ENCODE measurements at places on chromosomes 7 and 10.

GRCh38 chr7:70614237-70615045, 517.5 kb upstream of the GALNT17 start:
- DNase-seq = no peak

- DNase-seq = peak; percentile 33
These were observed 12.5 kb downstream of the HABP2 start for GRCh38 chr10:113565364-113565763.

DNA sequence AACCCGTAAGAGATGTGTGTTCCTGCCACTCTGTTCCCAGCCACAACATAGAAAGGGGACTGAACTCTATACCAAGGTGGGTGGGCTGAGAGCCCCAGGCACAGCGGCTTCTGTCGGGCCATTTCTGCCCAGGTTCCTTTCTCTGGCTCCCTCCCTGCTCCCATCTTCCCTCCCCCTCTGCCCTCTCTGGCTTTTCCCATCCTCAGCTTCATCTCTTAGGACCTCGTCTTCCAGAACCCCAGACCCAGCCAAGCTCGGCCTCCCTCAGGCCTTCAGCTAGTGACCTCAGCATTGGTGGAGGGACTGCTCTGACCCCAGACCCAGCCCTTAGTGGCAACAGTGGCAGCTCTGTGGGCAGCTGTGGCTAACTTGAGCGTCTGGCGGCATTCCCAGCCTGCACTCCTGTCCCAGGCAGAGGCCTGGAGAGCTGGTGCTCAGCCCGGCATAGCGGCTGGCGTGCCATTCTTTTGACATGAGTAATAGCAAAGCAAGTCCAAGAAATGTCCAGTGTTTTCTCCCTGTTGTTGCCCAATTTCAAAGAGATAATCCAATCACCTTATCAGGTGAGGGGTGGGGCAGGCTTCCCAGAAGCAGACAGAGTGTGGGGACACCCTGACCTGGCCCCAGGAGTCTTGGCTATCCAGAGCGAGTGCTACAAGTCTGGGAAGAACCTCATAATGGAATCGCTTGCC, 15.9 kb downstream of the PTPRE start:
- peak; percentile 93 for DNase-seq

GRCh38 chr7:75650681-75651080, 88.1 kb downstream of the HIP1 start:
- DNase-seq = no peak

GRCh38 chr10:32317795-32318357, 29.1 kb downstream of the EPC1 start:
- DNase-seq = no peak

DNA sequence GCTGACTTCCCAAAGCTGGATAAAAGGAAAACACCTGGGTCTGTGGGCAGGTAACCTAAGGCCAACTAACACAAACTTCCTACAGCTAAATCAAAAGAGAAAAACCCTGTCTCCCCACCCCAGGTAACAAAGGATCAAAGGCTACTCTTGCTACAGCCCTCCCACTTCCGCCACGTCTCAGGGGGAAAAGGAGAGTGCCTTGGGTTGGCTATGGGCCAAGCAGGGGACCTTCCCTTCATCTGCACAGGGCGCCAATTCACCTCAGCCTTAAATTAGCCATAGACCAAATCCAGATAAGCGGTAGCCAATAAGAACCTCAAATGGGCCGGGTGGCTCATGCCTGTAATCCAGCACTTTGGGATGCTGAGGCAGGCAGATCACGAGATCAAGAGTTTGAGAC, 69.1 kb upstream of the LANCL2 start:
- DNase-seq = no peak

DNA sequence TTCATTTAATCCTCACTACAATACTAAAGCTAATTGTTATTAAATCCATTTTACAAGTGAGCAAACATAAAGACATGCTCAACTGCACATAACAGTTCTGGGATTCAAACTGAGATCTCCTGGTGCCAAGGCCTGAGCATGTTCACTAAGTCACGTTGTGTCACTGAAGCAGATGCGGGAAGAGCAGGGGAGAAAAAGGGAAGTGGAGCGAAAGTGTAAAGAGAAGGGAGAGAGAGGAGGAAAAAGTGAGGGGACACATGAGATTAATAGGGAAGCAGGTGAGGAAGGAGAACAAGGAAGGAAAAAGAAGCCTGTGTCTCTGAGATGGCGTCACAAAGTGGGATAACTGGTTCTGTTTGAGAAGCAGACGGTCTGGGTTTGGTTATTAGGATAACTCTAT, 38.9 kb upstream of the KAT6B start:
- DNase-seq = no peak

DNA sequence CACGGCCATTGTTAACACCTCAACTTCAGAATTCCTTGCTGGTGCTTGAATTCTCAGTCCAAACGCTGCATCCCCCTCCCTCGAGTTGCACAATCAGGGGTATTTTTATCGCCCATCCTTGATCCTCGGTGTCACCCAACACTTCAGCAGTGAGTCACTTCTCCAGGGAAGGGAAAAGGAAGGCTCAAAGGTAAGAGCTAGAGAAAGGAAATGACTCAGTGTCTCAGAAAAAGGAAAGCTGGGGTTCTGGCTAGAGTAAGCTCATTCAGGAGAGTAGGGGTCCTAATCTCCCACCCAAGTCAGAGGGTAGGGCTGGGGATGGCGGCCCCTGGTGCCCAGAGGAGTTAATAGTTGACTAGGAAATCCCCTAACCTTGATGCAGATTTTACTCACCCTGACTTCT, 39.8 kb upstream of the TRIM8 start:
- peak; percentile 97 for DNase-seq

DNA sequence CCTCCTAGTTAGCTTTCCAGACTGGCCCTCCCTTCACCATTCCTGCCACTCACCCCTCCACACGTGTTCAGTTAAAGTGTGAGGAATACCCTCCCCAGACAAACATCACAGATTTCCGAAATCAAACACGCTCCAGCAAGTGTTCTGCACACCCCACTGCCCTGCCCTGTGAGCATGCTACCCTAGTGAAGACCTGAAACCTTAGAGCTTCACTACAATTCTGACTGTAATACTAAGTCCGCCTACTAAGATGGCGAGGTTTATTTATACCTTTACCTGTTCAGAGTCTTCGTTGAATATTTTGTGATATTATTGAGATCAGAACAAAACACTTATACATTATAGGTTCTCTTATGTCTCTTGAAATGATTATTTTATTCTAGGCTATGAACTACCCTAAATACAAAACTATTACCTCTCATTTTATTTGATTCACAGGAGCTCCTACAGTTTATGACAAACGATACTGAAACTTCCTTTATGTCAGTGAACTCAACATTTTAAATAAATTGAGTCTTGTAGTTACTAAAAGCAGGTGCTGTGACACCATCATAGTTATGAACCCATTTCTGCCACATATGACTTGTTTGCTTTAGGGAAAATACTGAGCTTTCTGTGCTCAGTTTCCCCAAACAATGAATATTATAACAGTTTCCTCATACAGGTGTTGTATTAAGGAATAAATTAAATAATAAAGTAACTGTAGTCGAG, 8.6 kb downstream of the SCIN start:
- no peak for DNase-seq

DNA sequence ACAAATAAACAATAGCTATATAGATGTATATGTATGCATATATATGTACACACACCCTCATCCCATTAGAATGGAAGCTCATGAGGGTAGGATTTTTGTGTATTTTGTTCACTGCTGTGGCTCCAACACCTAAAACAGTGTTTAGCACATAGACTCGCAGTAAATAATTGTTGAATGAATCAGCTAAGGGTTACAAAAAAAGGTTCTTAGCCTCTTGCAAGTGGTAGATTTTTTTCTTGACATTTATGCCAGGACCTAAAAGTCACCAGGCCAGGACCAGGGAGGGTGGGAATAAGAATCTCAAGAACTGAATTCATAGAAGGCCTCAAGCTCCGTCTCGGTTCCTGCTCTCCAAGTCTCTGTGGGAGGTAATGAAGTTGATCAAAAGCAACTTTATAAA, 82.5 kb upstream of the CAPZA2 start:
- DNase-seq = no peak

DNA sequence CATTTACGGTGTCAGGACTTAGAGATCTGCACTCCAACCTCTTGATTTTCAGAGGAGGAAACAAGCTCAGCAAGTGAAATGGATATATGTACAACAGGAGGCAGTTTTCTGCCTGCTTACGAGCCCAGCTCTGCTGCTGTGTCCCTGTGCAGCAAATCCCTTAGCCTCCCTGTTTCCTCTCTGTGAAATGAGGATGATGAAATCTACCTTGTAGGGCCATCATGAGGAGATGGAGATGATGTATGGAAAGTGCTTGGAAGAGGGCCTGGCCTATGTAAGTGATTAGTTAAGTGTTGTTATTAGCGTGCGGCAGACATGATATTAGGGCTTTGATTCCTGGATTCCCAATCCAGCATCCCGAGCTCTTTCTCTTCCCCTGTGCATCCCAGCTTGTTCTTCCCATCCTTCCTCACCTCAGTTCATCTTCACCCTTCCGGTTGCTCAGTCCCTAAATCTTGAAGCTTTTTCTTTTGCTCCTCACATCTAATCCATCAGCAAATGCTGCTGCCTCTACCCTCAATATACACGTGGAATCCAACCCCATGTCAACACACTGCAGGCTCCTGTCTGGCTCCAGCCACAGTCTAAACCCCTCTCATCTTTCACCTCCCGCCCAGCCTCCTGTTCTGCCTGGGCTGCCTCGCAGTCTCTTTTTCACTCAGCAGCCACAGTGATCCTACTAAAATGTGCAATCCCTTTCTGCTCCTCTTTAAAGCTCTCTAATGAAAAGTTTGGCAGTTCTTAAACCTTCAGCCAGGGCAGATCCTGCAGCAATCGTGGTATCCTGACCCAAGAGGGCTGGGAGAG, 113.8 kb downstream of the MARCHF5 start:
- DNase-seq = no peak

- no peak for DNase-seq
These were observed 86.0 kb downstream of the ARID5B start for GRCh38 chr10:61987537-61987936.

GRCh38 chr7:116999311-116999710, 46.0 kb downstream of the ST7 start:
- DNase-seq = no peak

DNA sequence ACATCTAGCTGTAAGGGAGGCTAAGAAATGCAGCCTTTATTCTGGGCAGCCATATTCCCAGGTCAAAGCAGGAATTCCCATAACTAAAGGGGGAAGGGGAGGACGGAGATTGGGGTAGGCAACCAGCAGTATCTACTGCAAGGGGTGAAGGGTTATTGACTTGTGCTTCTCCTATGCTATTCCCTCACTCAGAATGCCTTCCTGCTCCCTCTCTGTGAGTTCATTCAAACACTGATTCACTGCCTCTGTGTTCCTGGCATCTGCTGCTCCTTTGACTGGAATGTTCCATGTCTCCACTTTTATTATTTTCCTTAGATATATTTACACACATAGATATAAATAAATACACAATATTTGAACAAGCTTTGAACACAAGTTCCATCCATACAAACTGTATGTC, 11.1 kb downstream of the HTR7 start:
- no peak for DNase-seq

GRCh38 chr10:22027364-22028238, 24.1 kb upstream of the DNAJC1 start:
- no peak for DNase-seq

GRCh38 chr10:84540022-84540616, 211.7 kb downstream of the CCSER2 start:
- DNase-seq = peak; percentile 71

DNA sequence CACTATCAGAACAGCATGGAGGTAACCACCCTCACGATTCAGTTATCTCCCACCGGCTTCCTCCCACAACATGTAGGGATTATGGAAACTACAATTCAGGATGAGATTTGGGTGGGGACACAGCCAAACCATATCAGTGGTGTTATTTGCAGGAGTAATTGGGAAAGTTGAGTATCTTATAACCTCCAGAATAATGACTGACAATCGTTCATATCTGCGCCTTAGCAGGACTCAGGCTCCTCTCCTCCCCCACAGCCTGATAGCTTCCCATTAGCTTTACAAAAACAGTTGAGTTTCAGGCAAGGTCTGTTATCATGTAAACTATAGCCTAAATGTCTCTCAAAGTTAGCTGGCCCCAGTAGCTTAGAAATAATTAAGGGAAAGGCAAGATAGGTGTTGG, 3.4 kb upstream of the ERCC6 start:
- no peak for DNase-seq

GRCh38 chr7:29612596-29612995, 49.0 kb downstream of the PRR15 start:
- DNase-seq = no peak

DNA sequence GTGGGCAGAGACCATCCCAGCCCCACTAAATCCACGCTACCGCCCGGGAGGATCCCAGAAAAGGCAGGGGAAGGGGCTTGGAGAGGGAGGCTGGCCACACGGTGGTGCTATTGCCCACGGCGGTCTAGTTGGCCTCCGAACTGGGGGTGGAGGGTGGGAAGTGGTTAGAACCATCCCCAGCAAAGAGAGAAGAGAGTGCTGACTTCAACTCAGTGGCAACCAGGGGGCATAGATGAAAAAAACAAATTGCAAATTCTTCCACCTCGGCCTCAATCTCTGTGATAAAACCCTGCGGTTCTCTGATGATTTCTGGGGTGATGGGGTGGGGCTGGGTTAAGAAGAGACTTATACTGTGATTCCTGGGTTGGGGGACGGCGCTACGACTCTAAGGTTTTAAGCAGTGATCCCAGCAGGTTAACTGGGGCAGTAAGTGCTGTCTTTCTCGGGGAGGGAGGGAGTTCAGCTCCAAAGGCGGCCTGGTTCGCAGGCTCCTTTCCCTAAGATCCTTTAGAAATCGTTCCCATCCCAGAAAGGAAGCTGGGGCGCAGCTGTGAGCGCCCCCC, 154.5 kb upstream of the LYZL2 start:
- peak; percentile 76 for DNase-seq

- DNase-seq = no peak
These were observed 24.3 kb downstream of the GARS1 start for GRCh38 chr7:30618961-30619360.

DNA sequence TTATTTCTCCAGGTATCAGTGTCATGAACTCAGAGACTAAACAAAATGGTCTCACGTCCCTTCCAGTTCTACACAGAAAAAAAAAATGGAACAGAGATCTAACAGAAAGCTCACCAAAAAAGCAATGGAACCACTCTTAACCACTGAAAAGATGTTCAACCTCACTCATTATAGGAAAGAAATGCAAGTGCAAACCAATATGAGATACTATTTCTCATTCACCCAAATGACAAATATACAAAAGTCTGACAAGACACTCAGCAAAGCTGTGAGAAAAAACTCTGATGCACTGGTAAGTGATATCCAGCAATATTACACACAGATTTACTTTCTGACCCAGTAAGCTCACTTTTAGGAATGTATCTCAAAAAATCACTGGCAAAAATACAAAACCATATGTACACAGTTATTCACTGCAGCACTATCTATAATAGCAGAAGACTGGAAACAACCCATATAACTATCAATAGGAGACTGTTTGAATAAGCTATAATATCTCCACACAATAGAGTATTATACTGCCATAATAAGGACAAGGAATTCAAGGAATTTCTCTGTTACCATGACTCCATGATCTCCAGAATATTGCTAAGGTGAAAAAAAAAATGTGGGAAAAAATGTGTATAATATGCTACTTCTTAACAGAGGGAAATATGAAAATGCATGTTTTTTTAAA, 36.6 kb downstream of the ABI1 start:
- DNase-seq = no peak
